ENCODE measurements at places on chromosomes 7 and 10.

GRCh38 chr10:44417761-44418160, 32.9 kb upstream of the CXCL12 start:
- no peak for DNase-seq

- DNase-seq, result no peak
These were observed 37.0 kb upstream of the GOT1 start for GRCh38 chr10:99467236-99467999.

DNA sequence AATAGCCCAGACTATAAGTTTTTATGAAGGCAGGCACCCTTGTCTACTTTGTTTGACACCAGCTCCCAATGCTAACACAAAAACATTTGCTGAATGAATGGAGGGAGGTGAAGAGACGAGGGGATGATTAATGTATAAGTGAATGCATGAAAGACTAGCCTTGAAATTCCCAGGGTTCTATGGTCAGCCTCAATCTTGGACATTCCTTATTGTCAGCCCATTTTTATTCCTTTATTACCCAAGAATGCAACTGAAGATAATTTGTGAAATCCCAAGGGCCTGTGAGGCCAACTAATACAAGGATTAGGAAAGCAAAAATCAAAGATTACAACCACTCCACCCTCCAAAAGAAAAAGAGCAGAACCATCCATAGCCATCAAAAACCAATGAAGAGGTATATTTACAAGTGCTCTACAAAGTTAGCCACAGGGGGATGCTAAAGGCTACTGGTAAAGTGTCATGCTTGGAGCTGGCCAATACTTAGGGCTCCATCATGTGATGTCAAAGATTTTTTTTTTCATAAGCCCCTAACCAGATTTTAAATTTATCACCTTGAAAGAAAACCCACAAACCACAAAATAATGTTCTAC, 40.0 kb upstream of the ASAH2 start:
- no peak for DNase-seq

GRCh38 chr7:144436500-144436899, 33.0 kb upstream of the NOBOX start:
- no peak for DNase-seq

- no peak for DNase-seq
These were observed 18.6 kb downstream of the ZNF25 start for GRCh38 chr10:37957841-37958240.

Measured in stimulated activated naive CD4-positive, alpha-beta T cell treated with Interleukin-2 at 50 U/mL for 16 hours (primary cell).